ENCODE measurements at places on chromosomes 3 and 15.

GRCh38 chr3:143139762-143140161 lies 20.2 kb downstream of the CHST2 start:
- no peak for DNase-seq

DNA sequence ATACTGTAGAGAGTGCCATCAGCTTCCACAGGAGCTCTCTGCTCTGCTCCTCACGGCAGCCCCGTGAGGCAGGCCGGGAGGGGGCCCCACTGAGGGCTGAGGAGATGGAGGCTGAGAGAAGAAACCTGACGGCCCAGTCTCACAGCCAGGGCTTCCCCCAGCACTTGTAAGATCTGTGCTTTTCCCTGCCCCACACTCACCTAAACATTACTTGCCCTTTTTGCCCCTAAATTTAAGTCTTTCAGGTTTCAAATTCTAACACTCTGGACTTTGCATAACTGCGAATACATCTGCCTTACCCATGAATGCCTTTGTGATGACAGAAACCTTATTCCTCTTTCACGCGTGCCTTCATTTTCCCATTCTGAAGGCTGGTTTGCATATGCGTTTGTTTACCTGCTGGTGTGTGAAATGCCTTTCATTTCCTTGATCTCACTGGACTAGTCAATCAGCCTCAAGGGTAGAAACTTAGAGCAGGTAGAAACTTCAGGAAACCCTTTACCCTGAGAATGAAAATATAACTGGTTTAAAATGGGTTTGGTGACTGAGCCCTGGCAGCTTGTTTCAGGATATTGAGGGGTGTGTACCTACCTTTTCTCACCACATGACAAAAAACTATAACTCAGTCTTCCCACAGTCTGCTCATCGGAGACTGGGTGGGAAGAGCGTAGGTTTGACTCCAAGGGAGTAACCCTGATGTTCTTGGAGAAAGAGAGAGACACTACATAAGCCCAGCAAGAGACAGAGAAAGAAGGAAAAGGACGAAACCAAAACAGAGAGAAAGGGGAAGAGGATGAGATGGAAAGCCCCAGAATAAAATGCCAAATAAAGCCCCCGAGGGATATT lies 20.1 kb downstream of the SLC12A8 start:
- no peak for DNase-seq

- DNase-seq = no peak
Measured at GRCh38 chr3:26920646-26921478, 298.3 kb downstream of the LRRC3B start.

DNA sequence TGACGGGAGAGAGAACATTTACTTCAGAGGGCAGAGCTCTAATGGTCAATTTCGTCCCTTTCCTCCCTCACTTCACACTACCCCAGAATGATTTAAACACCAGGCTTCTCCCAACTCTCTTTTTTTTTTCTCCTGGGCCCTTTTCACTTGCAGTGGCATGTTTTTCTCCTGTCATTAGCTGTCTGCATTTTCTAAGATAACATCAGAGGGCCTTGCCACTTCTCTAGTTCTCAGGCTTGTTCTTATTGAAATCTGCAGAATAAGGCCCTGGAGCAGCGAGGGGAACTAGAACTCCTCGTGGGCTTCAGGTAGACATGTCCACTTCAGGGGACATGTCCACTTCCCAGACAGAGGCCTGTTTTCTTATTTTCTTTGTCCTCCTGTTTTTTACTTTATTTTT lies 514.4 kb upstream of the TBL1XR1 start:
- no peak for DNase-seq

GRCh38 chr3:46930945-46931403 lies 45.6 kb downstream of the CCDC12 start:
- no peak for DNase-seq

DNA sequence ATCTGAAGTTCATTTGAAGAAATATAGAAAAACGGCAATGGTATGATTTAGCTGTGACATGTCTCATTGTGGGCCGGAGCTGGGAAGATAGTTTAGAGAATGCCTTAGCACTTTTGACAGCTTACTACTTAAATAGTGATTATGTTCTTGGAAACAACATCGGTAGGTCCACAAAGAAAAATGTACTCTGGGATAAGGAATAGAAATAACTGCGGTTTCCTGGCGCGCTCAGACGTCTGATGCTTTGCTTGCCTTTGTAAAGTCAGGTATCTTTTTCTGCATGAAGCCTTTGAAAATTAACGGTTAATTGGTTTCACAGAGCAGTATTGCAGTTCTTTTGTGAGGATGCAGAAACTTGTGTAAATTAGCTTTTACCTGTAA lies 1.4 kb downstream of the USP3 start:
- DNase-seq = no peak

DNA sequence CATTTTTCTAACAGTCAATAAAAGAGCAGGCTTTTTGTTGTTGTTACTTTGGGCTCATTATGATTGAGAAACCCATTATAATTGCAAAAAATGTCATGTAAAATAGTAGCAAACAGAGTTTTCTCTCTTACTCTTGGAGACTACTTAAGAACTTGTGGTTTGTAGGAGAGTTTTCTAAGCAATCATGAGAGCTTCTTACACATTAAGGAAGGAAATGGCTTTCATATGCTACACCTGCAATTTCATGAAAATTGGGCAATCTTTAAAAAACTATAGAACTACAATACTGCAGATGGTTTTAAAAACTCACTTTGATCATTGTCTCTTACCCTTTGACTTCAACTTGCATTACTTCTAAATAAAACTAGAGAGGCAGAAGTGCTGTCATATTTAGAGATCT lies 701.8 kb downstream of the ZPLD1 start:
- DNase-seq = no peak

DNA sequence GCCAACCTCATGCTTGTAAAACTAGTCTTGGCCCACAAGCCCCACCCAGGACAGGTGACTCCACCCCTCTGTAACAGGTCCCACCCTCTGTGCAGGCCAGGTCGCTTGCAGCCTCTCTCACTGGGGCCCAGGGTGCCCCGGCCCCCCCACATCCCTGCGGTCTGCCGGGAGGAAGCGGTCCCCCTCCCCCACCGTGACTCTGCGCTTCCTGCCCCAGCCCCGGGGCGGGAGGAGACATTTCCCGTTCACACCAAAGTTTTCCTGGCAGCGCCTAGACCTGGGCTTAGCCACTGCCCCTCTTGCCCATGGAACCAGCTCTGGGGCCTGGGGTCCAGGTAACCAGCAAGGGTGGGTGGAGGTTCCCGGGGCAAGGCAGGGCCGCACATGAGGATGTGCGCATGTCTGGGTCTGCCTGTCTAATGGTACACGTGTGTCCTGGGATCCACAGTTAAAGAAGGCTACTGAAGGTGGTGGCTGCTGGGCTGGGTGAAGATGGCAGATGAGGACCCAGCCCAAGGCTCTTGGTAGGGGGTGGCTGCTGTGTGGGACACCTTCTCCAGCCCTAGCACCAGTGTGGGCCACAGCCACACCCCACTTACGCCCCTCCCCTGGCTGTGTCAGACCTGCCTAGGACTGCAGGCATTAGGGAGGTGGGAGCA lies 8.4 kb downstream of the NBEAL2 start:
- DNase-seq = no peak

GRCh38 chr15:25182736-25183445 lies 228.1 kb downstream of the SNRPN start:
- DNase-seq = no peak

DNA sequence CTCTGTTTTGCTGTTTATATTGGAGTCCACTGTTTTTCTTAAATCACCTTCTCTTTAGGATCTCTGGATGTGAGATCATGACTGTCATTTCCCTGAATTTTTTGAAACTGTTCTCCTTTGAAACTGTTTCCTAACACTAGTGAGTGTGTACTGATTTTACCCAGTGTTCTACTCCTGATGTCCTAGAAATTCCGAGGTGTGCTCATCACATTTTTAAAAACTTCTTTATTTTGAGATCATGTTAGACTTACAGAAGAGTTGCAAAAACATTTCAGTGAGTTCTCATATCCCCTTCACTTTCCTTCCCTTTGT lies 292.6 kb downstream of the NFKBIZ start:
- no peak for DNase-seq

DNA sequence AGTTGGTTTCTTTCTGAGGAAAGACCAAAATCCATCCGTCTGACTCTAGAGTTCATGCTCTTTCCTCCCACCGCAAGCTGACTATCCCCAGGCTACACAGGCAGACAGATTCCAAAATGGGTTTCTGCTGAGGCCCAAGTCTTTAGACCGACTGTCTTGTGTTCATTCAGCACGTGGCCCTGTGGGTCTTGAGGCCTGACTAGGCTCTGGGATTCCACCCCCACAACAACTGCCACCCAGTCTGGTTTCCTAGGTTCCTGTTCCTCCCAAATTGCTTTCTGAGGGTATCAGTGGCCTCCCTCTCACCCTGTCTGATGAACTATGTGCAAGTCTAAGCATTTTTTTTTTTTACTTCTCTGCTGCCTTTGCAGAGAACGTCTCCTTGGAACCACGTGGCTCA lies 67.7 kb downstream of the CYP19A1 start:
- no peak for DNase-seq

DNA sequence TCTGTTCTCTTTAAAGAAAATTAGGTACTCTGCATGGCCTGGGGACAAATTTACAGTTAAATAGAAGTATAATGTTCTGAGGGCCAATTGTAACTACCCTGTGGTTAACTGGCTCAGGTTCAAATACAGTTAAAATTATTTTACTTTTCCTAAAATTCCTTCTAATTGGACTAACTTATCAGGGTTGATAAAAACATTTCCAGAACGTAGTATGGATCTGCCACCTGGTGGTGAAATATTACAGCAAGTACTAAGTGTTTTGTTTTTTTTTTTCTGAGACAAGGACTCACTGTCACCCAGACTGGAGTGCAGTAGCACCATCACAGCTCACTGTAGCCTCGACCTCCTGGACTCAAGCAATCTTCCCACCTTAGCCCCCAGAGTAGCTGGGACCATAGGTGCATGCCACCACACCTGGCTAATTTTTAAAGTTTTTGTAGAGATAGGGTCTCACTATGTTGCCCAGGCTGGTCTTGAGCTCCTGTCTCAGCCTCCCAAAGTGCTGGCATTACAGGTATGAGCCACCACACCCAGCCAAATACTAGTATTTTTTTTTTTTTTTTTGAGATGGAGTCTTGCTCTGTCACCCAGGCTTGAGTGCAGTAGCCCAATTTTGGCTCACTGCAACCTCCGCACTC lies 29.2 kb downstream of the NEO1 start:
- peak; percentile 16 for DNase-seq

DNA sequence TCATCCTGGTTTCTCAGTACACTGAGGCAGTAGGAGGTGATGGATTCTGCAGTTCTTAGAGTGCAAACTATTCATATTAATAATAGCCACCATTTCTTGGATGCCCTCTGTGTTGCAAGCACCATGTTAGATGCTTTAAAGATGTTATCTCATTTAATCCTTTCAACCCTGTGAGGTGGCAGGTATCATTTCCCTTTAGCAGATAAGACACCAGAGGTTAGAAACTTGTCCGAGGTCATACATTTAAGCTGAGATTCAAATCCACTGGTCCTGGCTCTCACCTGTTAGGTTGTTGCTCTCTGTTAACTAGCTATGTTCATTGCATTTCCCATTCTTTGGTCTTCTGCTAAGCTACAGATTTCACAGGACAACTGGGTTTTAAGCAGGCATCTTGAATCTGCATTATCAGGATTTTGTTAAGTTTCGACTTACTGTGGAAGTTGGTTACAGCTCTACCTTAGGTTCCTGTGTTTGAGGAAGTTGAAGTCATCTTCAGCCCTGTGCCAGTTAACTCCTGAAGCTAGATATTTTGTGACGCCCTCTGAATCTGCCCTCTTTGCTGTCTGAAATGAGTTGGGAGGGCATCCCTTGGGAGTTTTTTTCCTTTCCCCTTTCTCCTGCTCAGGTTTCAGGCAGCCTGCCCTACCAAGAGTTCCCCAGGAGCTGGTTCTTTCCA lies 6.4 kb downstream of the PDE8A start:
- no peak for DNase-seq

GRCh38 chr15:68994981-68995761 lies 19.3 kb upstream of the NOX5 start:
- DNase-seq = no peak

- DNase-seq = no peak
Measured at GRCh38 chr15:88656760-88657221, 18.0 kb downstream of the ISG20 start.
